Peyer's patch (tissue), 4 donors: ENCODE measurements at places on chromosomes 4 and X.

DNA sequence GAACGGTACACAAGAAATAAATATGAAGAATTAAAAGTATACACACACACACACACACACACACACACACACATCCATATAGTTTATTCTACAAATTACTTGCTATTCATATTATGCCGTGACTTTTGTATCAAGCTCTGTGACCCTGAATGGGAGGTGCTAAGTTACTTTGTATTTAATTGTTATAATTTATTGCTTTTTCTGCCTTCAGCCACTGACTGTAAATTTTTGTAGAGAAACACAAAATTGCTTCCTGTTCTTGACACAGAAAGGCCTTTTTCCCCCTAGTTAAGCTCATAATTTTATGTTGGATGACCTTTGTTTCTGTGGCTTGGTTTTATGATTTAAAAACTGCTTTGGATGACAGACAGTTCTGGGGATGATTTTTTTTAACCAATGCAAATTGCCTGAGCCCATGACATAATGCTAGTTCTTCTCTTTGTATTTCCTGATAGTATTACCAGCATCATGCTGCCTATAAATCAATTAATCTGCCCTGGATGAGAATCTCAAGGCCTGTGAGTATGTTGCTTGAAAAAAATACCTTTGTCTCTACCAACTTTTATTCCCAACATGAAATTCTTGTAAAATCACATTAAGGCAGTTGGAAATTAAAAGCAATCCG lies 140.0 kb downstream of the FMR1NB start:
- no peak for DNase-seq

DNA sequence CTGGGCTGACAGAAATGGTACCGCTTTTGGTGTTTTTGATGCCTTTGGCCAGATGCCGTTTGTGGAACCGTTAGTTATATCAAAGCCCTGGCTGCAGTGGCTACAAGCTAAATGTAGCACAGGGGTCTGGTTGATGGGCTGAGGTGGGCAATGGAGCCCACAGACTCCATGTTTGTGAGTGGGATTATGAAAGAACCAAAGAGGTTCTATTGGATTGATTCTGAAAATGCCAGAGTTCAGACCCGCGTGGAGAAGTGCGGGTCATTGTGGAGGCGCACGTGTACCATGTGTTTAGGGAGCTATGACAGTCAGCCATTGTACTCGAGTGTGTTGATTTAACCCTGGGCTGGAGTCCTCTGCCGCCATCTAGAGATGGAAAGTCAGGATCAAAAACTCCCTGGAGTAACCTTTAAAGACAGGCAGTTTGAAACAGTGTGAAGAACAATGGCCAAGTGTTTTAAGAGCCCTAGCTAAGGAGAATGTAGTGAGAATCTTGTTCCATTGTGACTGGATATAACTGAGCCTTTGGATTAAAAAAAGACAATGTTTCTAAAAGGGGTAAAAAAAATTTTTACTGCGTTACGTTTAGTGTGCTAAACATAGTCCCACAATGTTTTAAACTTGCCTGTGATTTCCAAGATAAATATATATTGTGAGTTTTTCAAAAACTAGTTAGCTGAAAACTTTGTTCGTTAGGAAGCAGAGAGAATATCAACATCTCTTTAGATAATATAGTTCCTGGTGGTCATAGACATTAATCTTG lies 12.7 kb downstream of the ART3 start:
- no peak for DNase-seq

- no peak for DNase-seq
Measured at GRCh38 chrX:20372533-20372932, 105.8 kb upstream of the RPS6KA3 start.

- no peak for DNase-seq
Measured at GRCh38 chrX:120561634-120562568, 1.1 kb upstream of the CUL4B start.

GRCh38 chr4:167939863-167940616 lies 152.3 kb upstream of the ANXA10 start:
- no peak for DNase-seq

DNA sequence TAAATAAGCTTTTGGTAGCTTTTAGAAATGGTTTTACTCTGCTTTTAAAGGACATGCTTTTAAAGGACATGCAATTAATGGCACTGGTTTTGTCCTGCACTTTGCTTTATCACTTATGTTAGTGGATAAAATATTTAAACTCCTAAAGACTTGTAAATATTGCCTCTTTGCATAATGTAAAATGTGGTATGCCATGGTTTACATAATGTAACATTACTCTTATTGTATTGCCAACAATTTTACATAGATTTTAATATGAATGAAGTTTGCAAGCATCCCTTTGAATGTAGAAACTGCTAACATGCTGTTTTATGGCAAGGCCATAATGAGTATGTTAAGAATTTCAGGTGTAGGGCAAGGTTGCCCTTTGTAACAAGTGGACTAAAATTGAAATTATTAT lies 118.4 kb downstream of the CHIC1 start:
- DNase-seq = no peak

DNA sequence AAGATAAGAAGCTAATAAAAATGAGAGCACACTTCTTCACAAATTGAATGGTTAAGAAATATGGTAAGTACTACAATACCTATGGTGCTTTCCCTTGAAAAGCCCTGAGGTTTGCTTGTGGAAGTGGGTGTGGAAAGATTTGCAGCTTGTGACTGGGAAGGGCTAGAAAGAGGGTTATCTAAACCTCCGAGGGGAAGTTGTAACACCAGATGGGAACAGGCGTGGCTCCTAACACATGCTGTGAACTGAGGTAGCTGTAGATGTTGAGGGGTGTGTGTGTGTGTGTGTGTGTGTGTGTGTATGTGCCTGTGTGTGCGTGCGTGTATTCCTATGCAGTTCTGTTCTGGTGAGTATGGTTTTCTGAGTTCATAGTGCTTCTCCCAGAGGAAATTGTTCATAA lies 21.5 kb downstream of the FRMPD4 start:
- DNase-seq = no peak

DNA sequence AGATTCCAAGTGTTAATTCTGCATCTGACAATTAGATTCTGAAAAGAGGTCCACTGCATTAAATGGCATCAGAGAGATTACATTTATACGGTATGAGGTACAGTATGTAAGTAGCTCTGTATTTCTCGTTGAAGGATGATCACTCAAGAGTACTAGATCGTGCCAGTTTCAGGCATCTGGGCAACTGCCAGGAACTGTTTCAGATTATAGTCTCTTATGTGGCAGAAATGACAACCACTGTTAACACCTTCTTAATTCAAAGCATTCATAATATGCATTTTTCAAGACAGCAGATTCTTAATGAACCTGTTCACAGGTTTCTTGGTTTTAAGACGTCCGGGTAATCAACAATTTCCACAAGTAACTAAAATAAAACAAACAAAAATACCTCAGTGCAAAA lies 1.6 kb downstream of the ANKRD50 start:
- DNase-seq = no peak

GRCh38 chr4:152941411-152941810 lies 5.3 kb downstream of the FHDC1 start:
- no peak for DNase-seq

- no peak for DNase-seq
Measured at GRCh38 chrX:105865709-105866108, 43.4 kb downstream of the NRK start.

GRCh38 chr4:112557676-112558411 lies 41.9 kb upstream of the NEUROG2 start:
- DNase-seq = no peak

DNA sequence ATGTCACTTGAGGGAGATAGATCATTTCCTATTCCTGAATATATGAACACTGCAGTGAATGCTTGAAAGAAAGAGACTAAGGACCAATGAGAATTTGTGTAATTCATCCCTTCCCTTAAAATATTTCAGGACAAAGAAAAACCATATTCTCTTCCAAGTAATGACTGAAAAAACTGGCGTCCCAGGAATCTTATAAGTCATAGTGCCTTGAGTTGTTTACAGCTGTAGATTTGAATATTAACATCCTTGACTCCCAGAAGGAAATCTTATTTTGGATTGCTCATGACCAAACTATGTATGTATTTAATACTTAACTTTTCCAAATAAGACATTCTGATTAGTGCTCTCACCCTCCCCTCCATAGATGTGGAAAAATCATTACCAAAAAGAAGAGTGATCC lies 55.5 kb downstream of the CLDN22 start:
- no peak for DNase-seq

GRCh38 chr4:17577665-17578481 lies 875 bp downstream of the LAP3 start:
- DNase-seq = peak; percentile 69

DNA sequence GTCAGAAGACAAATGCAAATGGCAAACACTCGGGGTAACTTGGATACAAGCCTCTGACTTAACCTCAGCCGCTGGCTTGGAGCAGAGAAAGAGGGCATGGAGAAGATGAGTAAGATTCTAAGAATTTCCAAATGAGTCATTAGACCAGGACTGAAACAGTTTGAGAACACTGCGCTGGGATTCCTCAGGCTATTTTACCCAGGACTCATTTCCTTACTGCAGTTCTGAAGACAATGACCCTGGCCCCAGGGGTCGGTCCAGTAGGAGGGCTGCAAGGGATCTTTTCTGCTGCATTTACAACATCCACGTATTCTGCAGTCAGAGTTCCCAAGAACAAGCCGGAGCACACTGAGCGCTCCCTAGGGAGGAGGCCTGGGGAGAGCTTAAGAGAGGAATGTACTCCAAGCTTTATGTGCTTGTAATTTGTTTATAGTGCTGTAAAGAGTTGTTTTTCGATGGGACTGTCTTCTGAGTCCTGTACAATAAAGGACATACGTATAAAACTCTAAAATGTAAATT lies 27.3 kb upstream of the SORBS2 start:
- DNase-seq = no peak

DNA sequence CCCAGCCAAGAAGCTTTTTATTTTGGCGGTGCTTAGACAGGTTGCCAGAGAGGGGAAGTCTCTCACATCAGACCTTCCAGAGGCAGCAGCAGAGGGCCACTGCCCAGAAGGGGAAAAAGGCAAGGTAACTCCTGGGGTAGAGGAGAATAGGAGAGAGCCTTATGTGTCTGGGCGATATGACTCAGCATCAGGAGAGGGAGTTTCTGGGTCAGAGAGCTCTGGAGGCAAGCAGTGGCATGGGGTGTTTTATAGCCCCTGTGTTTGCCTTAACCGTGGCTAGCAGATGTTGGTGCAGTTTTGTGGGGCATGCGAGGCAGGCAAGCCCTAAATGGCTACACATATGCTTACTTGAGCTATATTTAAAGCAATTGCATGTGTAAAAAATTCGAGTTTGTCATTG lies 8.3 kb upstream of the ZXDB start:
- DNase-seq = no peak

DNA sequence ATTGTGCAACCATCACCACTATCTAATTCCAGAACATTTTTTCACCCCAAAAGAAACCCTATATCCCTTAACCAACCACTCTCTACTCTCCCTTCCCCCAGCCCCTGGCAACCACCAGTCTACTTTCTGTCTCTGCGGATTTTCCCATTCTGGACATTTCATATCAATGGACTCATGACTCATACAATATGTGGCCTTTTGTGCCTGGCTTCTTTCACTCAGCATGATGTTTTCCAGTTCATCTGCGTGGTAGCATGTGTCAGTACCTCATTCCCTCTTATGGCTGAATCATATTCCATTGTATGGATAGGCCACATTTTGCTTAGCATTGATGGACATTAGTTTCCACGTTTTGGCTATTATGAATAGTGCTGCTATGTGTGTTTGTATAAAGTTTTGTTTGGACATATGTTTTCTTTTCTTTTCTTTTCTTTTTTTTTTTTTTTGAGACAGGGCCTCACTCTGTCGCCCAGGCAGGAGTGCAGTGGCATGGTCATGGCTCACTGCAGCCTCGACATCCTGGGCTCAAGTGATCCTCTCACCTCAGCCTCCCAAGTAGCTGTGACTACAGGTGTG lies 335.4 kb downstream of the BCOR start:
- DNase-seq = no peak

- no peak for DNase-seq
Measured at GRCh38 chr4:82704156-82704555, 94.4 kb downstream of the SCD5 start.

DNA sequence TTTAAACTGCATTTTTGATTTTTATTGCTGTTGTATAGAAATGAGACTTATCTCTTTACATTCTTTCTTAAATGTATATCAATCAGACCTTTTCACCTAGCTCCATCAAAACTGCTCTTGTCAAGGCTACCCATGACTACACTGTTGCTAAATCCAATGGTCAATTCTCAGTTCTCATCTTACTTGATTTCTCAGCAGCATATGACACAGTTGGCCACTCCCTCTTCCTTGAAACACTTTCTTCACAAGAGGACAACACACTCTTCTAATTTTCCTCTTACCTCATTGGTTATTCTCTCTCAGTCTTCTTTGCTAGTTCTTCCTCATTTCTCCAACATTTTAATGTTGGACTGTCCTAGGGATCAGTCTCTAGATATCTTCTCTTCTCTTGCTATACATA lies 94.1 kb upstream of the CITED1 start:
- DNase-seq = no peak

DNA sequence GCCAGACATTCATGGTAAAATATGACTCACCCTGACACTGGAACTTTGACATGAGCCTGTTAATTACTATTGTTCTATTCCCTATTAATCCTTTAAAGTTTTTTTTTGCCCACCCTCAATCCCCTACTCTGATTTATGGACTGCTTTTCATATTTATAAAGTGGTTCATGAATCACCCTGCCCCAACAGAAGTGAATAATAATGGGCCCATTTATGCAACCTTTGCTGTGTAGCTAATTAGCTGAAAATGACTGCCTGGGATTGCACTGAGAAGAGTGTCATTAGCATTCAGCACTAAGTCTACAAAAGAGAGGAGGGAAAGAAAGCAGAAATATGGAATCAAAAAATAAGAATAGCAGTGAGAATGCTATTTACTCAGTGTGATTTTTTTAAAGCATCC lies 154.3 kb downstream of the COMMD8 start:
- no peak for DNase-seq

- no peak for DNase-seq
Measured at GRCh38 chr4:150683775-150684350, 101.9 kb downstream of the MAB21L2 start.

DNA sequence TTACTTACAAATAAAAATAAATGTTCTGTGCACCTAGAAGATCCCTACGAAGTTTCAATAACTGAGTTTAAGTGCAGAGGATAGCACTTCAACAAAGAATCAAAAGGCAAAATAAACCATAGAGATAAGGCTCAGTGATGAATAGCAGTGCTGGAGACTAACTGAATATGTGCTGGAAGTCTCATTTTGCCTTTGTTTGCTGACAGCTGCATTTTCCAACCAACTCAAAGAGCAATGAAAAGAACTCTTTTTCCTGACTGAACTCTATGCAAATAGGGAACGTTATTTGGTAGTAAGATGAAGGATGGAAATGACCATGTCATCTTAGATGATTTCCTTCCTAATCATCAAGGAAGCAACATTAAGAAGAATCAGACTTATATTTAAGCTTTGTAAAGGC lies 32.7 kb upstream of the ADH7 start:
- no peak for DNase-seq

DNA sequence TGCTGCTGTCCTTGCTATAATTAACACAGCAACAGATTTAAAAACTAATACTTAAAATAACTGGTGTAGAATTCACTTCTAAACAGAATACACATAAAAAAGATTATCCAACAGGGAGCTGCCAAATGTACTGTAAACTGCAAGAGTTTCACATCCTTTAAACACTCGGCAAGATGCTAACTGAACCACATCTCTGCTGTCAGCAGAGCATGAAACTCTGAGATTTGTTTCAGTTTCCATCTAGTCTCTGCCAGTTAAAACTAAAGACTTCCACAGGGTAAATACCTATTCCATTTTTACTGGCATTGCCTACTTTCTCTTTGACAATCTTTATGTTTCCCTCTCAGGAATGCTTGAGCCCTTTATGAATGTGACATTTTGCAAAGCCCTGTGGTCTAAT lies 127.7 kb downstream of the SLC7A11 start:
- DNase-seq = no peak

GRCh38 chr4:176830971-176831370 lies 38.2 kb upstream of the VEGFC start:
- no peak for DNase-seq
